ENCODE measurements at places on chromosomes 12 and 14.

- DNase-seq: no peak
These were observed 8.8 kb upstream of the MAP4K5 start for GRCh38 chr14:50541159-50541567.

GRCh38 chr12:109446-109845, 42.9 kb downstream of the IQSEC3 start:
- no peak for DNase-seq

DNA sequence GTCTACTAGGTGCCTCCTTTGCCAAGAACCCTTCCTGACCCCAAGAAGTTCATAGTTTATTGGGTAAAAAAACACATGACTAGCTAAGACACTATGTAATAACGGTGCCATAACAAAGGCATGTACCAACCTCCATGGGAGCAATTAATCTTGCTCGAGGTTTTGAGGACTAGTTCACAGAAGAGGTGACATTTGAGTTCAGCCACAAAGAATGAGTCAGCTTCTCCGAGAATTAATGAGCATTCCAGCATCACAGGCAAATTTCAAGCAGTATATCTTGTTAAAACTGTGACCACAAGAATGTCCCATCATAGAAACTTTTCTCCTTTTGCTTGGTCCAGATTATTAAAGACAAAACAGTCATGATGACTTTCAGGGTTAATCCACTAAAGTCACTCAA, 113.0 kb upstream of the RAP1B start:
- DNase-seq: no peak

DNA sequence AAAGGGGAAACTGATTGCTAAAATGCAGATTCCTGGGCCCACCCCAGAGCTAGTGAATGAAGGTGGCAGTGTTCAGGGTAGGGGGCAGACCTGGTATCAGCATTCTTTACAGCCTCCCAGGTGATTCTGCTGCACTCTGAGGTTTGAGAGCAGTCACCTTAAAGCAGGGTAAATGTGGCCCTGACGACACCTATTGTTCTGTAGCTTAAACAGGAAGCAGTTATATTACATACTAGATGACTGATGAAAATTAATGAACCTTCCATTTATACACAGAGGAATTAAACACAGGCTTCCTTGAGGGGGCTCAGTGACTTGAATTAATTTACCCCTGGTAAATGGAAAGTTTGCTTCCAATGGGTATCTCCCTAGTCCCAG, 25.3 kb downstream of the NUAK1 start:
- DNase-seq: no peak

Measured in stimulated activated CD8-positive, alpha-beta memory T cell treated with anti-CD3 and anti-CD28 coated beads, Interleukin-15, amount 100 ng/mL, for 1 hour (primary cell).